Activated T-helper 1 cell treated with Interleukin-2 at 50 U/mL for 16 hours (primary cell): ENCODE measurements at places on chromosomes 12 and 14.

GRCh38 chr12:11771895-11772502, 122.5 kb downstream of the ETV6 start:
- DNase-seq, result no peak

DNA sequence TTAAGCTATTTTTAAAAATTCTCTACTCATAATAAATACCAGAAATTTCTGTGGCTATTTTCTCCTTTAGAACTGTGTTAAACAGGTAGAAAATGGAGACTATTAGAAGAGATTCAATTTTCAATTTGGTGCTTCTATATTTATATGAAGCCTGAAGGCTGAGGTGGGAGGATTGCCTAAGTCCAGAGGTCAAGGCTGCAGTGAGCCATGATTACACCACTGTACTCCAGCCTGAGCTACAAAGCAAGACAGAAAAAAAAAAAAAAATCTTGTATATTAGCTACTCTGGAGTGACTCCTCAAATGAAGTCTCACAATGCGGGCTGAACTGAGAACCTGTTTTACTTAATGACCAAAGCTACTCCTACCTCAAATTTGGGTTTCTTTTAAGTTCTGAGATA, 9.8 kb upstream of the DPF3 start:
- DNase-seq, result no peak

- DNase-seq, result no peak
These were observed 210.7 kb upstream of the PWP1 start for GRCh38 chr12:107474639-107475539.

GRCh38 chr14:94451091-94451771, 1.4 kb downstream of the SERPINA11 start:
- no peak for DNase-seq

DNA sequence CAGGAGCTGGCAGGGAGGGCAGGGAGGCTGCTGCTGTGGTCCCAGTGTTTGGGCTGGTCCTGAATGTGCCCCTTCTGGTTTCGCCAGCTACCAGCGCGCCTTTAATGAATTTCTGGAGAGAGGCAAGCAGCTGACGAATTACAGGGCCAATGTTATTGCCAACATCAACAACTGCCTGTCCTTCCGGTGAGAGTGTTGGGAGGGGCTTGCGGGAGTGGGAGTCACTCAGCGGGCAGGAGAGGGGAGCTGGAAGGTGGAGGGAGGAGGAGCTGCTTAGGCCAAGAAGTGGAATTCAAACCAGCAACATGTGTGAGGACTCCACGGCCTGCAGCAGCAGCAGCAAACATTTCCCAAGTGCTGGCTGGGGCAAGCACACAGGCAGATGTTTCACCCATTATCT, 7.7 kb downstream of the TNFAIP2 start:
- DNase-seq, result no peak

DNA sequence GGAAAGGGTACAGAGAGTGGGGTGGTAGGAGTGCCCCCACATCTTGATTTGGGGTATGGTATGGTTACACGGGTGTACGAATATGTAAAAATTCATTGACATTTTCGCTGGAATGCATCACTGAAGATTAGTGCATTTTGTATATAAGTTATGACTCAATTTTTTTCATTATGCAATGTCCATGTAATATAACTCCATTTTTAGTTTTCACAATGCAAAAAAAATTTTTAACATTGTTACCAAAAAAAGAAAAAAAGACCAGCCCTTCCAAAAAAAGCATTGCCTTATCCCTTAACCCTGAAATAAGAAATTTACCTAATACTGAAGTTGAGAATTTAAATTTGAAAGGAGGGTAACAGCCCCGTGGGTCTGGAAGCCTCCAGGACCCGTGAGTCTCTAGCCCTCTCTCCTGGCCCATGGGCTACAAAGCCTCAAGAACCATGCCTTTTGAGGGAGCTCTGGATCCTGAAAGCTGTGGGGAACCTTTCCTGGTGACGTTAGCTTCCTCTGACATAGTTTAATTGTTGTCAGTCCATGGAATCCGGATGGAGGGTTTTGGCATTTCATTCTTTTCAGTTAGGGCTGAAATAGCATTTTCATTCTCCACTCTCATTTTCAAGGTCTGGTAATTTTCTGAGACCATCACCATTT, 55.6 kb upstream of the ACTN1 start:
- no peak for DNase-seq

GRCh38 chr14:68636597-68636996, 156.3 kb downstream of the ZFP36L1 start:
- no peak for DNase-seq

- DNase-seq, result no peak
These were observed 26.0 kb downstream of the VEZT start for GRCh38 chr12:95243497-95244183.

DNA sequence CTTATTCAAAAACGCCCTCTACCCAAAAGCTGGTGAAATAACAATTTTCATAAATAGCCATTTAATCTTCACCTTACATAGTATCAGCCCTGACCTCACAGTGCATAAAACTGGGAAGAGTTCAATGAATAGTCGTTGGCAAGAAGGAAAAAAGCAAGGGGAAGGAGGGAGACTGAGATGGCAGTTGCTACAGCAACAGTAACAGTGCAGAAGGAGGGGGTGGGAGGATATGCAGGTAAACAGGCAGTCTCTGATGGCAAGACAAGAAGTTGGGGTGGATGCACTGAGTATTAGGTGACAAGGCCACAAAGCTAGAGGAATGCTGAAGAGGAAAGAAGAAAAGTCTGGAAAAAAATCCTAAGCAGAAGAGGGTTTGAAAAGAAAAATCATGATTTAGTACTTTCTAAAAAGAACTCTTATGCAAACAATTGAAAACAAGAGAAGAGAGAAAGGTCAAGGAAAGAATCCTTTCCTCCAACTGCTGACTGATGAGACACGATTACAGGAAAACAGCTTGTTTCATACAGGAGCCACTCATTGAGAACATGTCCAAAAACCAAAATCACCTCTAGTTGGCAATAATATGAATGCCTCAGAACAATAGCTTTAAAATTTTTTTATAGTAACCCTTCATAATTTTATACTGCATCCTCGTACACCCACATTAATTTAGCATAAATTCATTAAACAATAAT, 56.0 kb downstream of the DCAF5 start:
- DNase-seq, result no peak

- no peak for DNase-seq
These were observed 1204.8 kb downstream of the GALC start for GRCh38 chr14:86788224-86788623.

GRCh38 chr14:75198291-75198933, 22.0 kb upstream of the TMED10 start:
- DNase-seq, result no peak

GRCh38 chr12:100955139-100955538, 160.6 kb downstream of the ANO4 start:
- no peak for DNase-seq

DNA sequence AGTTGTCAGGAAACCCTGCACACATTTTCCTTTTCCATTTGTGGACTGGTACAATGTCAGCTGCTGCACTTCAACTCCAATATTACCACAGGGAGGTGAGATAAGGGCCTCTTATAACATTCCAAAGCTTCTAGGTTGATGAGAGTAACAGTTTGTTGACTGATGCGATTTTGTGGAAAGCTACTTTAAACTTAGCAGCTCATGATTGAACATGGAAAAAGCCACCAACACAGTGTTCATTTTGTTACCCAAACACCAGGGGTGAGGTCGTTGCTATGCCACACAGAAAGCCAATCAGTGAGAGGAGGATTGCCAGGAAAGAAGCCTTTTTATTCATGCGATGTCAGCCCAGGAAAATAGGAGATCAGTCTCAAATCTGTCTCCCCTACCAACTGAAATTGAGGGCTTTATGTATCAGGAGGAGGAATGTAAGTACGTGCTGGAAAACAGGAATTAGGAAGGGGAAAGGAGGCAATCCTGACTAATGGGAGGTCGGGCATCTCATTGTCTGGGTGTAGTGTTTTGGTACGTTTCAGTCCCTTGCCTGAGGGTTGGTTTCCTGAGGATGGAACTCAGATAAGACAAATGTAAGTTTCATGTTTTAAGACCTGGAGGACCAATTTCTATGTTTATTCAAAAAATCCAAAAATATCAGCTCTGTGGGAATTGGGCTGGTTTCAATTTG, 92.7 kb upstream of the PLEKHA5 start:
- DNase-seq, result no peak

- no peak for DNase-seq
These were observed 5.5 kb downstream of the MAP3K12 start for GRCh38 chr12:53493610-53494391.

DNA sequence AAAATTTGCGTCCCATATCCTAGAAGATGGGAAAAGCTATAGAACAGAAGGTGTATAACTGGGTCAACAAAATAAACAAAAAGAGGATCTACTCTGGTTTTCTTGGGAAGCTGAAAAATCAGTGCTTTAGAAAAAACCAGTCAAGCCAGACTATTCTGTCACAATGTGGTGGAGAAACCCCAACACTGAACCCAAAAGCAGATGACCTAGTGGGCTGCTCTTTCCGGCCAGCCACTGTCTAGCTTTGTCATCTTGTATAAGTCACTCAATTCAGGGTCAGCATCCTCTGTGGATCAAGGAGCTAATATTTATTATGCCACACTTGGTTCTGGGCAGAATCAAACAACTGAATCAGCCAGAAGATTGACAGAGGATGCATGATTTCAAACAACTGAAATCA, 26.6 kb upstream of the TMCC3 start:
- no peak for DNase-seq

- no peak for DNase-seq
These were observed 9.8 kb upstream of the RNU6-8 start for GRCh38 chr14:32212833-32213232.

DNA sequence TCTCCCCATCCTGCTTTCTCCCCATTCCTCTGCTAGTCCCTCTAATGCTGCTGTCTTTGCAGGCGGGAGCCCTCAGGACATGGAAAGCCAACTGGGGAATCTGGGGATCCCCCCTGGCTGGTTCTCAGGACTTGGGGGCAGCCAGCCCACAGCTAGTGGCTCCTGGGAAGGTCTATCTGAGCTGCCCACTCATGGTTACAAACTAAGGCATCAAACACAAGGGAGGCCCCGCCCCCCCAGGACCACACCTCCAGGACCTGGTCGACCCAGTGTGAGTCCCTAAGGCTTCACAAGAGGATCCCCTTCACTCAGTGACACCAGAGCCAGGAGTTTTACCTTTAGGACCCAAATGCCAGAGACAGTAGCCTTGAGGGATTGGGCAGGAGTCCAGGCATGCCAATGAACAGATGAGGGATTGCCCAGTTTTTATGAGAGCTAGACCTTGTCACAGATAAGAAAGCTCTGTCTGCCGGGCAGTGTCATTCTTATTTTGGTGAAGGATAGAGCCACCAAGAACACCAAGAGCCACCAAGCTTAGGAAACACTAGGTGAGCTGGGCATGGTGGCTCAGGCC, 8.0 kb upstream of the CPNE6 start:
- DNase-seq, result no peak

GRCh38 chr14:53792909-53793308, 163.7 kb downstream of the BMP4 start:
- DNase-seq, result no peak

- DNase-seq, result no peak
These were observed 70.5 kb upstream of the DIO3 start for GRCh38 chr14:101490771-101491170.
